ENCODE measurements at places on chromosomes 4 and X.

DNA sequence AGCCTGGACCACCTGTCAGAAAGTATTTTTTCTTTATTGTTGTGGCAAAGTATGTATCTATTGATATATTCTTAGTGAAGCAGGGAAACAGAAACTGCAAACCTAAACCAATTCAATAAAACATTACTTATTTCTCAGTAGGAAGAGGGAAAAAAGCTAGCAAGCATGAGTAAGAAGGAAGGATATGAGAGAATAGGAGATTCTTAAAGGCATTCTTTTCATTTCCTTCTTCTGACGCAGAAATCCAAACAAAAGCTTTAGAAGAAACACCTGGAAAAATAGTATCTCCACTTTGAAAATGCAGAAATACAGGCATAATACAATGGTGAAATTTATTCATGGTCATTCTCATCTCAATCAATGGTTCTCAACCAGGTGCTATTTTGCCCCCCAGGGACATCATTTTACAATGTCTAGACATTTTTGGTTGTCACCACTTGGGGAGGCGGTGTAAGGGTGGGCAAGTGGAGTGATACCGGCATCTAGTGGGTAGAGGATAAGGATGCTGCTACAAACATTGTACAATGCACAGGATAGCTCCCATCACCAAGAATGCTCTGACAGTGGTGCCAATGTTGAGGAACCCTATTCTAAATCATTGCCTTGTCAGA, 21.7 kb upstream of the ATXN3L start:
- DNase-seq = peak; percentile 13

DNA sequence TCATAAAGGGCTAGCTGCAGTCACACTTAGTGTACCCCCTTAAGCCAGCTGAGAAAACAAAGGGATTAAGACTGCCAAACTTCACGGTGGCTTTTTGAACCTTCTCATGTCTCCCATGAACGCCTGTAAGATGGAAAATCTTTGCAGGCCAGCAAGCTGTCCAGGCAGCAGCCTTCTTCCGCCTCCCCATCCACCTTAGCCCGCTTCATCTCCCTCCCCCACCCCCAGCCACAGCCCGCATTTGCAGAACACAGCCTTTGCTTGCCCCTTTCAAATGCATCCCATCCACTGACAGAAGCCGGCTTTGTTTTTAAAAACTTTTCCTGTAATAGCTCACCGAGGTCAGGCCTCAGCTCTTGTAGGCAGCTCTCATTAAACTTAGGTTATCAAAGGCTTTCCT, 113.8 kb upstream of the FAM9B start:
- no peak for DNase-seq

GRCh38 chr4:7826909-7827306, 112.8 kb downstream of the AFAP1 start:
- no peak for DNase-seq

- DNase-seq = no peak
Measured at GRCh38 chr4:5995901-5996623, 22.2 kb downstream of the C4orf50 start.

DNA sequence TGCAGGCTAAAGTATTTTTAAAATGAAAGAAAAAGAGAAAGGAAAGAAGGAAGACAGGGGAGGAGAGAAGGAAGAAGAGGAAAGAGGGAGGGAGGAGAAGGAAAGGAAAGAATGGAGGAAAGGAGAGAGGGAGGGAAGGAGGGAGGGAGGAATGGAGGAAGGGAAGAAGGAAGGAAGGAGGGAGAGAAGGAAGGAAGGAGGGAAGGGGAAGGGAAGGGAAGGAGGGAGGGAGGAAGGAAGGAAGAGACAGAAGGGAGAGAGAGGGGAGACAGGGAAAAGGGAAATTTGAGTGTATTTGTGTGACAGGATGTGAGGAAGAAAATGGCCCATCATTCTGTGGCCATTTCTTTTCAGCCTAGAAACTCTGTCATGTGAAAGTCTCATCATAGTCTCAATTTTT, 14.9 kb upstream of the PLAC1 start:
- no peak for DNase-seq
